ENCODE measurements at places on chromosomes 6 and 20. TPM values are rescaled to one million over a fixed set of nuclear protein-coding genes. Genes with fewer than 3 reads are reported as not detected.

Gene CCN5
- 24.7 TPM for total RNA-seq

Gene PTCRA
- total RNA-seq = not detected

Gene TSBP1
- total RNA-seq = not detected

Gene CTAGE9
- not detected for total RNA-seq

Gene SNAP91
- 0.08 TPM for total RNA-seq

Gene ADNP
- total RNA-seq = 43.9 TPM

Gene PROCR
- 129 TPM for total RNA-seq

Gene AIF1
- total RNA-seq = not detected

Gene COL21A1
- total RNA-seq = 0.81 TPM

Gene HACE1
- total RNA-seq = 2.5 TPM

Gene GPR63
- total RNA-seq = 0.61 TPM

Gene DYNLT2
- total RNA-seq = 0.49 TPM

Gene CLDN20
- not detected for total RNA-seq

Gene WFDC10B
- total RNA-seq = not detected

Gene DNMT3B
- total RNA-seq = 4.6 TPM

Gene SPAG4
- total RNA-seq = 3.0 TPM

Gene SMLR1
- total RNA-seq = not detected

Gene ID4
- 2.6 TPM for total RNA-seq

Gene CCNC
- 29.4 TPM for total RNA-seq

Gene ABCF1
- total RNA-seq = 55.3 TPM

Gene TCF15
- total RNA-seq = not detected

Gene CRISP3
- not detected for total RNA-seq

Gene C2
- total RNA-seq = 0.66 TPM

Gene PRND
- not detected for total RNA-seq

Gene GSTA1
- total RNA-seq = not detected

Gene COL20A1
- 1.3 TPM for total RNA-seq

Gene SLC2A4RG
- 59.2 TPM for total RNA-seq

Gene KIAA0408
- total RNA-seq = 6.6 TPM
